Chondrocyte (in vitro differentiated cells): ENCODE measurements at places on chromosomes 3 and 15. TPM values are rescaled to one million over a fixed set of nuclear protein-coding genes. Genes with fewer than 3 reads are reported as not detected.

Gene DNASE1L3
- not detected in 3 replicates for total RNA-seq

Gene GPR149
- total RNA-seq = not detected in 3 replicates

Gene EPHB3
- 7.2 to 11.6 TPM (median 7.5 TPM) in 3 replicates for total RNA-seq

Gene CCR9
- total RNA-seq = not detected in 3 replicates

Gene PLA2G4E
- total RNA-seq = not detected in 3 replicates

Gene RHCG
- total RNA-seq = not detected in 3 replicates

DNA sequence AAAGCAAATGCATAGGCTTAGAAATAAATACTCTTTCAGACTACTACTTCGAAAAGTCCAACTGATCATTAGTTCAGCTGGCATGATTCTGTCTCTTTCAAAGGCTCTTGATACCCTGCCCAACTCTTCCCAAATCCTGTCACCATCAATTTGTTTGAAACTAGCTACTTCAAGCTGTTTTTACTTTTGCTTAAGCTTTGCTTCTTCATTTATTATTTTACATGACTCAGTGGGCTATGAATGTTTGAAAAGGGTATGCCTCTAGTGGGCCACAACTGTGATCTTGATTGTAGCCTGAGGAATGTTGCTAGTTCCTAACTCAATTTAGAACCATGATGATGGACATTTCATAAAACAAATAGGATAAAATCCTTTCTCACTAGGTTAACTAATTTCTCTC, 340.8 kb downstream of the NAALADL2 start:
- peaks cover 20% of the 10 kb centered on the region for H3K4me1 ChIP-seq
- H3K36me3 ChIP-seq = peaks cover 2% of the 10 kb centered on the region
- no peak overlapping the region for H3K4me3 ChIP-seq

- H3K36me3 ChIP-seq = peaks cover 15% of the 10 kb centered on the region
- no peaks in the 10 kb centered on the region for H3K27me3 ChIP-seq
- H3K4me3 ChIP-seq = no peak overlapping the region
- H3K4me1 ChIP-seq = peaks cover 20% of the 10 kb centered on the region
- H3K27ac ChIP-seq = no peak overlapping the region
Measured at GRCh38 chr3:189978753-189979152, 141.9 kb downstream of the P3H2 start.

GRCh38 chr15:42772144-42772543, 35.2 kb upstream of the CDAN1 start:
- H3K36me3 ChIP-seq = peaks cover 17% of the 10 kb centered on the region
- H3K27ac ChIP-seq = no peak overlapping the region
- no peak for DNase-seq
- H3K27me3 ChIP-seq = no peaks in the 10 kb centered on the region

- H3K36me3 ChIP-seq = no peaks in the 10 kb centered on the region
- no peak overlapping the region for H3K27ac ChIP-seq
- H3K27me3 ChIP-seq = no peaks in the 10 kb centered on the region
- H3K4me1 ChIP-seq = no peaks in the 10 kb centered on the region
- DNase-seq = no peak
- H3K4me3 ChIP-seq = no peak overlapping the region
Measured at GRCh38 chr15:60627298-60627943, 148.5 kb upstream of the ICE2 start.

DNA sequence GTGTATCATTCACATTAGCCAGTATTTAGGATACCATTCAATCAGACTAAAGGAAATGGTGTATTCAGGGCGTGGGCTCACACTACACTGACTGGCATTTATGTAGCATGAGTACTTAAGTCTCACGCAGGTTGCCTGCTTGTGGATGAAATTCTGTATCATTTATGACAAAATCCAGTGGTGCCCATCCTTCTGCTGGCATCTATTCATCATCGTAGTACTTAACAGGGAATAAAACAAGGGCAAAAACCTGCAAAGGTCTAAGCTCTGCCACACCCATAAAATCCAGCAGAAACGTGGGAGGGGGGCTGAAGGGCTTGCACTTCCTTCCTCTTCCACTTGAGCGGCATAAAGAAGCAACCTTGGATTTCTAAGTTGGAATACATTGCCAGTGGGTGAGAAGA, 2.7 kb downstream of the GAP43 start:
- H3K4me1 ChIP-seq = peaks cover 22% of the 10 kb centered on the region
- H3K36me3 ChIP-seq = no peaks in the 10 kb centered on the region

DNA sequence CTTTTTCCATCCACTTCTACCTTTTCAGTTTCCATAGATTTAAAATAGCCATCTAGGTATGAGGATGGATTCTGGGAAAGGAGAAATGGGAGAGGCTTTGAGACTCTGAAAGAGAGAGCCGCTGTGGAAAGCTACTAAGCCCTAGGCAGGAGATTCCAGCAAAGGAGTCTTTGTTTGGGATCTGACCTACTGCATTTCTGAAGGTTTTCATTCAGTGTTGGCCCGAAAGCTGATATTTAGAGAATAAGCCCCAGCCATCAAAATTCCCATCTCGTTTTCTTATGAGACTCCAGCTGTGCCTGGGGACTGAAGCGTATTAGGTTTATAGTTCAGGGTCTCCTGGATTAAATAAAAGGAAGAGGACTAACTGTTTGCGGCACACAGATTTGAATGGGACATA, 19.5 kb downstream of the LIPH start:
- no peak overlapping the region for H3K4me3 ChIP-seq
- DNase-seq = no peak
- peaks cover 7% of the 10 kb centered on the region for H3K4me1 ChIP-seq
- peaks cover 7% of the 10 kb centered on the region for H3K27me3 ChIP-seq
- no peaks in the 10 kb centered on the region for H3K36me3 ChIP-seq

DNA sequence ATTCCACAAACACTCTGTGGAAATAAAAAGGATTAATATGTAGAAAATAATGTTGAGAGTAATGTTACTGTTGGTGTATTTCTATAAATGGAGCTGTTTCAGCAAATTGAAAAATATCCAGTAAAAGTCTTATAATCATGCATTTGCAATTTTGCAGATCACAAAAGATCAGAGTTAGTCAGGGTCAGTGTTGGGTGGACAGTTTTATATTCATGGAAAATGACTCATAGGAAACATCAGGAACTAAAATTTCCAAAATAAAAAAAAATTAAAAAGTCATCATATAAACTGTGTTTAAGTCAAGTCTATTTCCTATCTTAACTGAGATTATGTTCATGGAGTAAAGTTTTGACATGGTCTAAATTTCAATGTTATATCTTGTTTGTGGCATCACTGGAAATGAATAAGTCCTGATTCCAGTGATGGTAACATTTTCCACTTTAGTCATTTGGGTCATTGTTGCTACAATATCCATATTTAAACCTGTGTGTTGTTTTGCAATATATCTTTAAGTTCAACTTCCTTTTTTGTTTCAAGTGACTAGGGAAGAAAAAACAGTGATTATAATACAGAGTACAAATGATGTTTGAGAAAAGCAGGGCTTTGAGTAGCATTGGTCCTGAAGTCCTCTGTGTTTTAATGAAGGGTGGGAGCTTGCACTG, 37.8 kb downstream of the MITF start:
- H3K36me3 ChIP-seq = peaks cover 3% of the 10 kb centered on the region
- H3K4me3 ChIP-seq = no peak overlapping the region
- no peaks in the 10 kb centered on the region for H3K27me3 ChIP-seq
- no peak for DNase-seq

GRCh38 chr3:33124638-33125037, 10.8 kb downstream of the CRTAP start:
- peaks cover under 1% of the 10 kb centered on the region for H3K4me1 ChIP-seq
- H3K27me3 ChIP-seq = no peaks in the 10 kb centered on the region
- DNase-seq = no peak
- no peak overlapping the region for H3K27ac ChIP-seq

DNA sequence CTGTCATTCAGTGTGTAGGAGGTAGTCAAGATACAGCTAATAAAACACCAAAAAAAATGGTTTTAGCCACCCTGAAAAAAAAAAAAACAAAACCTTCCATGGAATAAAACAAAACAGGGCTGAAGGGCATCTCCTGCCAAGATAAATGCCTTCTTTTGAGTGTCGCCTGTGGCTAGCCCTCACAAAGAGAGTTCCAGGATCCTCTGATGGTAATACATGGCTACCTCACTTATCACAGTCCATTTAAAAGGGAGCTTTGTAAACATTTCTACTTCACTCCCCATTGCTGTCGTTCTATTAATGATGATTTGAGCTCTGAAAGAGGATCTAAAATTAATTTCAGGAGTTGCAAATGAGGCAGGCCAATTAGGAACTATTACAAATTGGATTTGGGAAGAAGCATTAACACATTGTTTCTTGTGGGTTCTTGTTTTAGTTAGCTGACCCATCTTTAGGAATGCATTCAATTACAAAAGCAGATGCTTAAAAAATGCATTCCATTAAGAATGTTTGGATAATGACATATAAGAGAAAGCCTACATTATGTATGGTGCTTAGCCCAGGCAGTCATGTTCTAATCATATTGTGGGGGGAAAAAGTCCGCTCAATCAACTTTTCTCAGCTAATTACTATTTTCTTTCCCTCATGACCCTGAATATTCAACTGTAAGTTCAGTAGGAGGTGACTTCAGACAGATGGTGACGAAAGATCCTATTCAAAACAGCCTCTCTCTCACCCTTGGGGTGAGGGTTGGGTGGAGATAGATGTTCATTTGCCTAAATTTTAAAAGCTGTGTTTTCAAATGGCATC, 255.1 kb upstream of the WNT5A start:
- H3K36me3 ChIP-seq = no peaks in the 10 kb centered on the region
- peaks cover 7% of the 10 kb centered on the region for H3K4me1 ChIP-seq
- no peak overlapping the region for H3K27ac ChIP-seq

DNA sequence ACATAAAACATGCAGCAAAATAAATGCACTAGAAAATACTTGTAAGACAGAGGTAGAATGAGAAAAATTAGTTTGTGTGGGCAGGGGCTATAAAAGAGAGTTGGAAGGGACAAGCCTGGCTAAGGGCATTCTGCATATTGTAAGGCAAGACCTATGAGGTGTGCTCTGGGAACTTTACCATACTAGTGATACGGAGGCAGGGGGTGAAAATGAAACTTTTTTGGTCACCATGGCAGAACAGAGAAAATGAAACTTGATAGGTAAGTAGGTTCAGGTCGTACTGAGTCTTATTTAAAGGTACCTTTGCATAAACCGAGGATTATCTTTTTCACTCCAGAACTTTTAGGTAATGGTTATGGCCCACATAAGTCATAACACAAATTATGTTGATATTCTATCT, 74.7 kb upstream of the ACKR4 start:
- H3K4me3 ChIP-seq = no peak overlapping the region
- H3K4me1 ChIP-seq = no peaks in the 10 kb centered on the region
- no peaks in the 10 kb centered on the region for H3K27me3 ChIP-seq
- DNase-seq = no peak

DNA sequence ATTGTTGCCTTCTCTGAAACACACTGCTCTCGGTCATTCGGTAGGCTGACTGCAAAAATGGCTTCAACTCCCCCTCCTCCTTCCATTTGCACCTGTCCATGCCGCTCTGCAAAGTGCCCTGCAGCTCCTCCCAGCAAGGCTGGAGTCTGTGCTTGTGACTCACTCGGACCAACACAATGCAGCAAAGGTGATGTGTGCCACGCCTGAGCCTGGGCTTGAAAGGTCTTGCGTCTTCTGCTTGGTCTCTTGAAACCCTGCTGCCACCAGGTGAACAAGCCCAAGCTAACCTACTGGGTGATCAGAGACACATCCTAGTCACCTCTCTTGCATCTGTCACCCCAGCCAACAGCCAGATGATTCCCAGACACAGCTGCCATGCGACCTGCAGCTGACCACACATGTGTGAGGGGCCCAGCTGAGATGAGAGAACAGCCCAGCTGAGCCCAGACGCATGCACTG, 71.1 kb downstream of the MGLL start:
- no peak overlapping the region for H3K4me3 ChIP-seq
- H3K4me1 ChIP-seq = peaks cover 51% of the 10 kb centered on the region
- no peaks in the 10 kb centered on the region for H3K27me3 ChIP-seq

DNA sequence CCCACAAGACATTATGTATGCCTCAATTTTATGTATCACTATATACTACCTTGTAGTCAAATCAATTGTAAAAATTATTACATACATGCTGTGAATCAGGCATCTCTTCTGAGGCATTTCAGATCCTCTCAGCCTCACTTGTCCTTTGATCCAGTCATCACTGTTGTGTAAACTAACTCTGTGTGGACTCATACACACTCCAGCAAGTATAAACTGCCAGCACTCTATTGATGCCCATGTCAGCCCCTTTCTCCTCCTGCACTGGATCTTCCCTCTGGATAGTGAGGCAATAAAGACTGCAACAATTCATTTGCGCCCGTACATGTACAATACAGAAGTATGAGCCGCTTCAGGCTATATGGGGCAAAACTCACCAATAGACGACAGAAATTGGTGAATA, 364.7 kb upstream of the TGFBR2 start:
- no peak overlapping the region for H3K4me3 ChIP-seq
- no peak overlapping the region for H3K27ac ChIP-seq
- H3K27me3 ChIP-seq = no peaks in the 10 kb centered on the region
- H3K4me1 ChIP-seq = no peaks in the 10 kb centered on the region
- H3K36me3 ChIP-seq = peaks cover 7% of the 10 kb centered on the region

- DNase-seq = no peak
- peaks cover 2% of the 10 kb centered on the region for H3K36me3 ChIP-seq
- H3K27ac ChIP-seq = no peak overlapping the region
- H3K4me3 ChIP-seq = no peak overlapping the region
- peaks cover 29% of the 10 kb centered on the region for H3K4me1 ChIP-seq
- no peaks in the 10 kb centered on the region for H3K27me3 ChIP-seq
Measured at GRCh38 chr3:143654906-143655305, 193.4 kb downstream of the SLC9A9 start.

DNA sequence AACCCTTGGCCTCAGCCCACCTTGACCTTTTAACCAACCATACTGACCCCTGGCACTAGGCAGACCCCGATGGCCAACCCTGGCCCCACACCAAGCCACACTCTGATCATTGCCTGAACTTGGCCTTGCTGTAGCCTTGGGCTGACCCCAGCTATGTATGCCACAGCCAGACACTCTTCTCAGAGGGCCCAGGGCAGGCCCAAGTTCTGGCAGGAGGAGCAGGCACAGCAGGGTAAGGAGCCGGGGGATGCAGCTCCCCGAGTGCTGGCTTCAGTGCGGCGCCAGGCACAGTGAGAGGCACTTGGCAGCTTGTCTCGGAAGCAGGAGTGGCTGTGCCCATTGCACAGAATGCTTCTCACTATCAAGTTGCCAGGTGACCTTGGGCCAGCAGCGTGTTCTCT, 22.3 kb downstream of the PRR20G start:
- H3K4me1 ChIP-seq = no peaks in the 10 kb centered on the region
- no peak overlapping the region for H3K27ac ChIP-seq
- peaks cover 1% of the 10 kb centered on the region for H3K36me3 ChIP-seq
- no peak overlapping the region for H3K4me3 ChIP-seq

DNA sequence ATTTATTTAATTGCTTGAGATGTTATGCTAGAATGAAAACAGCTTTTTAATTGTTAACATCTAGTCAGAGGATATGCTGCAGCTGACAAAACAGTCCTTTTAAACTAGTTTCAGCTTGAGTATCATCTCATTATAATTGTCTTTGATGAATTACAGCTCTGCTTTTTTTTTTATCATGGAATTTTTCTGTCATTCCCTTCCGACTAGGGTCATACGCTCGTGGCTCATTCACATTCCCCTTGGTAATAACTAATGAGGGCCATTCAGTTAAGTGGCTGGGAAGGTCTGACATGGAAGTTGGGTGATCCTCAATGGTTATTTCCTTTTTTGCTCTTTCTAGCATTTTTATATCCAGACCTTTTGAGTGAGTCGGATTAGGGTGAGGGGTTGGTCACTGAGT, 77.0 kb downstream of the PGPEP1L start:
- H3K4me1 ChIP-seq = peaks cover 28% of the 10 kb centered on the region
- no peaks in the 10 kb centered on the region for H3K27me3 ChIP-seq
- DNase-seq = no peak
- no peak overlapping the region for H3K27ac ChIP-seq
- peaks cover 61% of the 10 kb centered on the region for H3K36me3 ChIP-seq

GRCh38 chr3:184815046-184815930, 3.3 kb downstream of the VPS8 start:
- H3K27ac ChIP-seq = no peak overlapping the region
- no peak overlapping the region for H3K4me3 ChIP-seq
- H3K4me1 ChIP-seq = peaks cover 16% of the 10 kb centered on the region
- no peaks in the 10 kb centered on the region for H3K27me3 ChIP-seq
- DNase-seq = no peak
